Stimulated activated CD8-positive, alpha-beta memory T cell treated with anti-CD3 and anti-CD28 coated beads, Interleukin-4, amount 100 ng/mL, for 1 hour (primary cell): ENCODE measurements at places on chromosomes 13 and 19.

DNA sequence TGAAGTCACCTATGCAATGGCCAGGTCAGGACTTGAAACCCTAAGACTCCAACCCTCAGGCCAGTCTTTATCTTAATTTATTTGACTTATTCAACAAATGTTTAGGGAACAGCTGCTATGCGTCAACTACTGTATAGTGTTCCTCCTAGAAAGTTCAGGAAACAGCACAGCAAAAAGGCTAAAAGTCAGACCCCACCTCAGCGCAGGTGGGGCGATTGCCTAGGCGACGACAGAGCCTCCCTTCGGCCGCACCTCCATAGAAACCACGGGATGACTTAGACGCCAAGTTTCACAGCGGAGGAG is 502 bp downstream of the VRK3 start:
- DNase-seq = no peak

GRCh38 chr13:98761126-98761985 is 8.9 kb upstream of the SLC15A1 start:
- DNase-seq = no peak

- no peak for DNase-seq
Observed at GRCh38 chr13:34815526-34815925, 126.5 kb upstream of the NBEA start.

DNA sequence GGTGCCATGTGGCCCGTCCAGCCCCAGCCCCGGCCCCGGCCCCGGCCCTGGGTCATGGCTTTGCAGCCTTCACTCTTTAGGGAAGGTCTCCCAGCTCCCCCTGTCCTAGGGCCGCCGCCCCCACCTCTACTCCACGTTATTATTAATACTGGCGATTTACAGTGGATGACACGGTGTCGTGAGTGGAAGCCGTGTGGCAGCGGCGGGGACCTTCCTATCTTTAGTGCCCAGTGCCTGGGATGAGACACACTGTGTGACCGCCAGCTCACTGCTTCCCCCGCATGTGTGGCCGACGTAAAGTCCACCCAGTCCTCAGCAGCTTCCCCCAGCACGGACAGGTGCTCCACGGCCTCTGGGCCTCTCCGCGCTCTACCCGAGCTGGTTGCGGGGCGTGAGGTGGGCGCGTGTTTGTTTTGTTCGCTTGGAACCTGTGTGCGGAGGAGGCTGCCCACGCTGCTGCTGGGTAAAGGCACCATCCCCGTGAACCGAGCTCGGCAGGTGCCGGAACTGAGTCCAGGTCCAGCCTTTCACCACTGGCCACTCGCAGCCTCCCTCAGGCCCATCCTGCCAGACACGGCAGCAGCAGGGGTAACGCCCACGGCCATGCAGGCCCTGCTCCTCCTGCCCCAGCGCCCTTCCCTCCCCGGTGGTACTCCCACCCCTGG is 70.9 kb upstream of the MCF2L start:
- DNase-seq = no peak

DNA sequence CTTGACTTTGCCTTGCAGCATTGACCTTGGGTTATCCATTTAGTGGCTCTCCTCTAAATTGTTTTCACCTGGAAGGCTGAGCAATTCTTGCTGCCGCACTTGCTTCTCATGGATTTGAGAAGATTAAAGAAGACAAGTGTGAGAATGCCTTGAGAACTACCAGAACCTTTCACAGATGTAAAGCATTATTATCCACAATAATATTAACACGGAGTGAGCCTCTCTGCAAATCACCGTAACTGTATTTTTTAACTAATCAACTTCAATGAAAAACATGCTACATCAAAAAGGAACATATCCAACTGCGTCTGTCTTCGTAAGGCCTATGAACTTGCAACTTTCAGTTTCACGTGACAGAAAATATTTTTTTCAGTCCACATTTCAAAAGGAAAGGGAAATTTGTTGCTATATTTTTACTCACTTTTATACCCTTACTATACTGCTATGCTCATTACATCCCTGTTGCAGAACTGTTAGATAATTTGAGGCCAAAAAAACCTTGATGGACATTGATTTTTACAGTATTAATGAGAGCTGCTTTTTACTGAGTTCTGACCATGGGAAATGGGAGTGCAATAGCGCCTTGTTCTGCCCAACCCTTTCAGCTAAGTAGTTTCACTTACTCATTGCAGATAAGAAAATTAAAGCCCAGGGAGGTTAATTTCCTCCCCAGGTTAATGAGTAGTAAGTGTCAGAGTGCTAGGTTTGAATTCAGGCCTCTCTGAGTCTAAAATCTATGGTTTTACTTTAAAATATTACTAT is 93.8 kb upstream of the RAP2A start:
- no peak for DNase-seq

- DNase-seq = no peak
Observed at GRCh38 chr19:30471441-30471840, 99.3 kb downstream of the ZNF536 start.

DNA sequence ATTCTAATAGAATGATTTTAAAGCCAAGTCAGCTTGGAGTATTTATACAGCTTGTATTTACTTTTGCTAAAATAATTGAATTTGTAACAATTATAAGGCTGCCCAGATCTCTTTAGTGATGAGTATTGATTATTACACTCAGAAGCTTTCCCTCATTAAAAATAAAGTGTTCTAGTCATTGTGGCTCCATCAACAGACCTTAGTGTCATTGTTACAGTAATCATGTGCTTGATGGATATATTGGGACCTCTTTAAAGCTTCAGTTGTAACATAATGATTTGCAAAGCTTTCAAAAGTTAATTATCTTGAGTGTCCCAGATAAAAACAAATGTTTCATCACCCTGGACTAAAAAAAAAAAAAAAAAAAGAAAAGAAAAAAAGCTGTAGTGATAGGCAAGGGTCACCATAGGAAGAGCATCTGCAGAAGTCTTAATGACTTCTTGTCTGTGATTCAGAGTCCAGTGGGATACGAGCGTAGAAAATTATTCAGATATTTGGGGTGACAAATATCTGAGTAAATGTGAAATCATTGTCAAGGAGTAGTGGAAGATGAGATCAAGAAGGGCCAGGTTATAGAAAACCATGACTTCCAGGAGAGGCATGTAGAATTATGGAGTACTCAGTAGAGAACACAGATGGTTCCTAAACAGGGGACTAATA is 369.6 kb downstream of the DCT start:
- no peak for DNase-seq

- no peak for DNase-seq
Observed at GRCh38 chr19:14414926-14415690, 4.0 kb downstream of the DDX39A start.

- no peak for DNase-seq
Observed at GRCh38 chr13:112783135-112783977, 93.5 kb downstream of the ATP11A start.

DNA sequence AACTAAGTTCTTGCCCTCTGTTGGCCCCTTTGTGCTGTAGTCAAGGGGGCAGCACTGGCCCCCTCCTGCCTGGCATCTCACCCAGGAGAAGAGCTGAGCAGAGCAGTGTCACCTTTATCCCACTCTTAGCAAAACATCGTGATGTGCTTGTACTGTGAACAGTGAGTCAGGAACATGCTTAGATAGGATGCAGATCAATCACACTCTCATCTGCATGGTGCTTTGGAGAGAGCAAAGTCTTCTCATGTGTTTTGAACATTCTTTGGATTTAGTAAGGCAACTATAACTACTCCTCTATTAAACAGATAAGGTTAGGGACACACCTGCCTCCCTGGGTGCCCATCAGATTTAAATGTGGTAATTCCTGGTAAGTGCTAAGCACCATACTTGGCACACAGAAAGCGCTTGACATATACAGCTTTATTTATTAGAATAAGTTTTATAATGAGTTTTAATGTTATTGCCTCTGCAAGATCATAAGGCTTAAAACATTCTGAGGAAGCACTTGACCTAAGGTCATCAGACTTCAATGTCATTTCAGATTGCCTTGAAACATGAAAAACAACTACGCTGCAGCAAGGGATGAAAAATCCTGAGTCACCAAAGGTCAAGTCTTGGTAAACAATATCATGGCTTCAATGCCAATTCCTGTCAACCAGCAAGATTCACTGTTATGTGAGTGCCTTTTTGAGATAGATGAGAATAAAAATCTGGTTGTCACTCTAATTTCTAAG is 82.4 kb upstream of the IRS2 start:
- no peak for DNase-seq

GRCh38 chr13:85797311-85797710 is 1.9 kb downstream of the SLITRK6 start:
- DNase-seq = no peak

- no peak for DNase-seq
Observed at GRCh38 chr13:110114316-110114715, 192.6 kb downstream of the COL4A1 start.

DNA sequence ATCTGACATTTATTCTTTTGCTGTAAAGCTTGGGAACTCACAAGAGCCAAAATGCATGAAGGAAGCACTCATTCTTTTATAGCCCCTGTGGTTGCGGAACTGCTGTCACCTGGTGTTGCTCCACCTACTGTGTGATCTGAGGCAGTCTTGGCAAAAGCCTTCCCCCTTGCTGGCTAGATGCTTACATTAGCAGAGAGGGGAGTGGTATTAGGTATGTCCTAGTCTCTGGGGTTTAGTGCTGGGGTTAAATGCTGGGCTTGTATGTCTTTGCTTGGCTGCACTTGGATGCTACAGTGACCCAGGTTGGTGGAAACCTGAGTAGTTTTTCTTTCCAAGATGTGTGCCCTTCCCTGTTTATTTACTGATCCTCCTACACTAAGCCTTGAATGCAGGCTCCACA is 99.3 kb downstream of the WDFY2 start:
- DNase-seq = no peak

DNA sequence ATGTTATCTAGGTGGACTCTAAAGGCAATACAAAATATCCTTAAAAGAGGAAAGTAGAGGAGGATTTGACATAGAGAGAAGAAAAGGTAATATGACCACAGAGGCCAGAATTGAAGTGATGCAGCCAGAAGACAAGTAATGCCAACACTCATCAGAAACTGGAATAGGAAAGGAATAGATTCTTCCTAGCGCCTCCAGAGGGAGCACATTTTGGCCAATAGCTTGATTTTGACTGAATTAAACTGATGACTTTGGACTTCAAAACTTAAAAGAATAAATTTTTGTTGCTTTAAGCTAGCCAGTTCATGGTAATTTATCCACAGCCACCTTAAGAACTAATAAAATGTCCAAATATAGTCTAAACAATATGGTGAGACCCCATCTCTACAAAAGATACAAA is 1921.9 kb downstream of the OLFM4 start:
- DNase-seq = no peak

- no peak for DNase-seq
Observed at GRCh38 chr19:277131-277530, 14.1 kb downstream of the PLPP2 start.

DNA sequence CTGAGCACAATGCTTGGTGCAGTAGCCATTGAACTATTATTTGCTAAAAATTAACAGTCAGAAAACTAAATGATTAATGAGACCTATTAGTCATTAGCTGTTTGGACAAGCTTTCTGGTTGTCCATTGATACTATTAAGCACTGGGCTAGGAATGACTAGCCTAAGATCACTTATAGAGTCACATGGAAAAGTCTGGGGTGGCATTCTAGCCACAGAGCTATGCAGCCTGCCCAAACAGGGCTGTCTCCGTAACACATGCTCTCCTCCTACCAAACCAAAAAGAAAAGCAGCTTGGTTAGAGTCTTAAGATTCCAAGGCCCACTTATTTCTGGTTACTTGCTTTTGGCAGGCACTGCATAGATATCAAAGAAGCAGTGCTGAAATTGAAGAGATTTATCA is 193.5 kb upstream of the NBEA start:
- DNase-seq = no peak
